Stimulated activated CD4-positive, alpha-beta T cell treated with anti-CD3 and anti-CD28 coated beads, Interleukin-1b, Interleukin-23, amount 100 ng/mL, for 1 hour (primary cell): ENCODE measurements at places on chromosomes 3 and 15.

GRCh38 chr3:14803981-14804834, 14.6 kb upstream of the FGD5 start:
- no peak for DNase-seq

GRCh38 chr3:120773932-120774331, 31.4 kb downstream of the GTF2E1 start:
- DNase-seq: no peak

GRCh38 chr3:49618412-49618811, 55.7 kb upstream of the APEH start:
- DNase-seq: no peak

DNA sequence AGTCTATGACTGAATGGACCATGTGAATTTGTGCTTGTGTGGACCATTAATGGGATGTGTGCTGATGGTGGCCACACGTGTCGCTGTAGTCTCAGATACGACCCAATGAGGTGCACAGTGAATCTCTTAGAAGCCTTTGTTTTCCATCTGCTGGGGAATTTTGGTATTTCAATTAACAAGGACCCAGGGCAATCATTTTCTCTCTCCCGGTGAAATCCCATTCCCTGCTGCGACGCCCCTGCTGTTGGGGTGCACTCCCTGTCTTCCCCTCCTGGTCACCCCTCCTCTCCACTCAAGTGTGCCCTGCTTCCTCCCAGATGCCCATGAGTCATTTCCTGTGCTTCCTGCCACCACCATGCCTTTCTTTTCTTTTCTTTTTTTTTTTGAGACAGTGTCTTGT, 32.7 kb downstream of the EBLN2 start:
- no peak for DNase-seq

DNA sequence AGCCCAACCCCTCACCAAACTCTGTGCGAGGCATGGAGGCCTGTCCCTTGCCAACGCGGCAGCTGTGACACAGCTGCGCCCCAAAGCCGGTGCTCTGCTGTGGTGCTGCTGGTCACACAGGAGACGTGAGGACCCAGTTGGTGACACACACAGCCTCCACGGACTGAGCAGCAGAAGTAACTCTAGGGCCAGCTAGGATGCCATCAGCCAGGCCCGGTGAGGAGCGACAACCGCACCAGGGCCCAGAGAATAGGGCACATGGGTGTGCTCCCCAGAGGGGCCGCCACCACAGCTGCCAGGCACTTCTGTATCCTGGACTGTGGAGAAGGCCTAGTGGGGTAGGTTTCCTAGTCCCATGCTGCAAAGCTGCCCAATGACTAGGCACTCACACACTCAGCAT, 10.7 kb downstream of the ZXDC start:
- no peak for DNase-seq

DNA sequence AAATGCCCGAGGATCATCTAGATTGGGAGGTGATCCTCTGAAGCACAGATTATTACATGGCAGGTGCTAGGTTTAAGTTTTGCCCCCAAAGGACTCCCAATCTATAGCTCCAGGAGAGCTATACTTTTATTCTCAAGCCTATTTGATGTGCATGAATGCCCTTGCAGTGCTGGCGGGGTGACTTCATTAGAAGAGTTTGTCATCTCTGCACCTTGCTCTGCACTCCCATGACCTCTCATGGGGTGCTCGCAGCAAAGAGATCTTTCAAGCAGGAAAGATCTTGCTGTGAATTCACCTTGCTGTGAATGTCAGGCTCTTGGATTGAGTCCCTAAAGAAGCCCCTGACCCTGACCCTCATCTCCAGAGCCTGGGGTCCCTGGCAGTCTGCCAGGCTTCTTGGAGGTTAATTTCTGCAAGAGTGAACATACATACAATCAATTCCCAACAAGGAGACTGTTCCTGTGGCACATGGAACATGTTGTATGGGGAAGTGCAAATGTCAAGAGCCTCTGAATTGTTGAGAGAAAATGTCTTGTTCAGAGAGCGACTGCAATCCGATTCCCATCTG, 45.9 kb downstream of the FAM43A start:
- DNase-seq: no peak

DNA sequence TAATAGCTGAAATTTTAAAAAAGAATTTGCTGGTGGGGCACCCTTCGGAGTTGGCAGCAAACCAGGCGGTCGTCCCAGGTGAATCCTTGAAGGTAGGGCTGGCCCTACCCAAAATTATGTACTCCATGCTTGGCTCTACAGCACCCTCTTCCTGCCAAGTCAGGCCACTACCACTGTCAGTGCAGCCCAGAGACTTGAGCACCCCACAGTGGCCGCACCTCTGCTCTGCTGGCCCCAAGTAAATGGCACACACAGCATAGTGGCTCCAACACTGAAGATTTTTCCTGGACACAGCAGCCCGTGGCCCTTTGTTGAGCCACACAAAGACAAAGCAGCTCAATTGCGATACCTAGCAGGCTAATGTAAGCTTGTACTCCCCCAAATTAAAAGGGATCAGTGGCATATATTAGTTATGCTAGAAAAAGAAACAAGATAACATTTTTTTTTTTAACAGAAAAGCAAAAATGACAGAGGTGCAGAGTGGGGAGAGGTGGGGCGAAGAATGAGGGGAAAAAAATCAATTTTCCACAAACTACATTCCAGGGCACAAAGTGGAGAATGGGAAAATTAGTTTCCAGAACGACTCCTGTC, 250.5 kb downstream of the UACA start:
- DNase-seq: no peak

GRCh38 chr15:30062881-30063280, 19.9 kb upstream of the GOLGA8J start:
- no peak for DNase-seq

- no peak for DNase-seq
These were observed 153.8 kb downstream of the RAP2B start for GRCh38 chr3:153315781-153316180.

- DNase-seq: no peak
These were observed 10.3 kb upstream of the KIF7 start for GRCh38 chr15:89665449-89666181.

DNA sequence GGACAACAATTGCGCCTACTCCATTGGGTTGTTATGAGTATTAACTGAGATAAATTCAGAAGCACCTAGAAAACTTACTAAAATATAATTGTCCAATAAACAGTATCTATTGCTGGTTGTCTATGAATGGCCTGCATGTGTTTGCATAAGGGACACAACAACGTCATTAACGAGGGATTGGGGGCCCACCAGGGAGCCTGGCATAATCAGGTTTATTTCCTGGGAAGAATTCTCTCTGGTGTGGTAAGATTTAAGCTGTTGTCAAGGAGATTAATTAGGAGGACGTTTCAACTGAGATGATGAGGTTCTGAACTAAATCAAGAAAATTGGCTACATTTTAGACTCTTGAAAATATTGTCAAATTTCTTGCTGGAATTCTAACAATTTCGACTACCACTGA, 176.1 kb upstream of the CDIN1 start:
- no peak for DNase-seq

DNA sequence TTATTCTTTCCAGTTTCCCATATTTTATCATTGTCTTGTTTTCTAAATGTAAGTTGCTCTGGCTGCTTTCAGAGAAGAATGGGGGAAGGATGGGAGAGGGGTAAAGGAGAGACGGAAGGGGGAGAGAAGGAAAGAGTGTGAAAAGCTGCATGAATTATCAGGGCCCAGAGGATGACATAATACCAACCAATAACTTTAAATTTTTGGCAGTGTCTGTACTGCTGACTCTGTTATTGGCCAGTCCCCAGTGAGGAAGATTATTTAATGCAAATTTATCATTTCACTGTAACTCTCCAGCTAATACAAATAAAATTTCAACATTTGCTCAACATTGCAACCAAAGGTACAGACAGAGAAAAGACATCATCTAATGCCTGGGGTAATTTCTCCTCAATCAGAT, 551.7 kb upstream of the CFAP20DC start:
- DNase-seq: no peak

GRCh38 chr15:38005953-38006808, 71.7 kb downstream of the TMCO5A start:
- DNase-seq: no peak

DNA sequence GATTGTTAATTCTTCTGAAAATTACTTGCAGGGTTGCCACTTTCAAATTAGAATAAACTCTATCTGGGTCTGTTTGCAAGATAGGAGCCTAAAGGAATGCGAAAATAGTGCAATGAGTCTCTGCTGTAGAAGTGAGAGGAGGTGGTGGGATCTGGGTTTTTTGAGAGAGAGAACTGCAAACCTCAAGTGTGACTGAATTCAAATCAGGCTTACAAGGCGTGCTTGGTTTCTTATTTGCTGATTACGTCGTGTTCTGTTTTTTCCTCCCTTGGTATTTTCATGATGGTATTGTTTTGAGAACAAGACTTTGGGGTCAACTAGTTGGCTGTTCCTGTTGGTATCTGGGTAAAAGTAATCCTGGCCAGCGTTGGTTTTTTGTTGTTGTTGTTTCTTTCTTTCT, 490.9 kb upstream of the CFAP20DC start:
- no peak for DNase-seq

GRCh38 chr3:111241960-111242359, 170.3 kb downstream of the NECTIN3 start:
- DNase-seq: no peak

GRCh38 chr15:62573876-62574275, 408.8 kb upstream of the C2CD4B start:
- DNase-seq: no peak

- no peak for DNase-seq
These were observed 28.3 kb downstream of the RETNLB start for GRCh38 chr3:108728934-108729333.

DNA sequence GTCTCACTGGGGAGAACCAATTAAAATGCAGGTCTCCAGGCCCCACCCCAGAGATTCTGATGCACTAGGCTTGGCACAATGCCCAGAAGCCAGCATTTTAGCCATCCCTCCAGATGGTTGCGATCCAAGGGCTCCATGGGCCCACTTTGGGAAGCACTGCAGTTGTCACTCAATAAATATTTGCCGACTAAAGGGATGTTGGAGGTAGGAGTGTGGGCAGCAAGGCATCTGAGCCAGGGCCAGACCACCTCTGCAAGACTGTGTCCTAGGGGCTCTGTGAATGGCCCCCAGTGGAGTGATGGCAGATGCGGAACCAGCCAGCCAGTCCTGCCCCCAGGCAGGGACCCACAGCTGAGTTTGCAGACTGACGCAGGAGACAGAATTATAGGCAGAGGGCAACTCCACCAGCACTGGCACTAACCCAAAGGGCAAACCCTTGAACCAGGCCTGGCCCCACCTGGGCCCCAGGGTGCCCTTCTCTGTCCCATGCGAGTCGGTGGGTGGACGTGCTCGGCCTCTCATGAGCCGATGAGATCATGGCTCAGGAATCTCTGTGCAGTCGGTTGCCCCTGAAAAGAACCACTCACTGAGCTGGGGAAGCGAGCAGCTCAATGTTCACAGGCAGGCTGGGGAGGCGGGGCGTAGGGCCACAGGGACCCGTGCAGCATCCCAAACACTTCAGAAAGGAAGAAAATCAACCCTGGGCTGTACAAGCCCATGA, 49.7 kb downstream of the SEMA5B start:
- DNase-seq: no peak

DNA sequence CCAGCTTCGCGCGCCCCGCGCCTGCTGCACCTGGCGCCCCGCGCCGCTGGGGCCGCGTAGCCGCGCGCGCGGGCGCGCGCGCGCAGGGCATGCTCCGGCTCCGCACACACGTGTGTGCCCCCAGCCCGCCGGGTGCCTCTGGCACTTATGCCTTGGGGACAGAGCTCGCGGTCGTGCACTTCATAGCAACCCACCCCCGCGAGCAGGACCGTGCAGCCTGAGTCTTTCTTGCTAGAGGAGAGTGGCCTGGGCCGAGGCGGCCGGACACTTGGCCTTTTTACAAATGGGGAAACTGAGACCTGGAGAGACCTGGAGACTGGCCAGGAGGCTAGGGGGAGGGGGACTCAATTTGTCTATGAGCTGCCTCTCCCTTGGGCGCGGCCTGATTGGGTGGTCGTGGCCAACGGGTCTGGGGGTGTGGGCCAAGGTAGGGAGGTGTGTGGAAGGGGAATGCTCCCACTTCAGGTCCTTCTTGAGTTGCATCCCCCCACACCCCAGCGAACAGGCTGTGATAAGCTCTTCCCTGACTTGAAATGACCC, 562 bp downstream of the NBEAL2 start:
- DNase-seq: no peak

DNA sequence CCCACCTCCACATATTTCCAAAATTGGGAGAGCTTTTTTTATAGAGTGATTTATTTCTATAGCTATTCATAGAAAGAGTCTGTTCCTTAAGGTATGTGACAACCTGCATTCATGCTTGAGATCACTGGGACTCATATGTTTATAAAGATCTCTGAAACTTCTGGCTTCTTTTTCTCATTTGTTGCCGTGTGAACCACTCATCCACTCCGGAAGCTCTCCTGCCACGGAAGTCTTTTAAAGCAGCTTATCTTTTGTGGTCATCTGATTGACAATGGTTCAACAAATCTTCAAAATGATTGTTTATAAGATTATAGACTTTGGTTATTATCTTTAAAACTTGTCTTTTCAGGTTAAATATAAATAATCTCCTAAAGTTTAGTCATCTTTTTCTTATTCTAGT, 260.5 kb downstream of the C3orf38 start:
- DNase-seq: no peak

DNA sequence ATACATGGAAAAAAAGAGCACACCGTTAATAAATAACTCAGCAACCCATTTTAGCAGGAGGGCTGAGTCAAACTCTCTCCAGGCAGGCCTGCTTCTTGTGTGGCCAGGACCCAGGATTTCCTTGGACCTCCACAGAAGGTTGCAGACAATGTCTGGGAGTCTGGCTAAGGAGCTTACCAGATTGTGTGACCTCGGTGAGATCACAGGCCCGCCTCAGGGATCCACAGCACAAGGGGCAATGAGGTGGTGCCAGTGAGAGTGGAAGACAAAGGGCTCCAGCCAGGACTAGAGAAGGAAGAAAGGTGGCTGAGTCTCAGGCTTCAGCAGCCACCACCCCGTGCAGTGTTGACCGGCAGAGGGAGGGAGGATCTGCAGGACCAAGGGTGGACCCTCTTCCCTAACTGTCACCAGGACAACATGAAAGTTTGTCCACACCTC, 32.2 kb upstream of the SEC22A start:
- DNase-seq: no peak

DNA sequence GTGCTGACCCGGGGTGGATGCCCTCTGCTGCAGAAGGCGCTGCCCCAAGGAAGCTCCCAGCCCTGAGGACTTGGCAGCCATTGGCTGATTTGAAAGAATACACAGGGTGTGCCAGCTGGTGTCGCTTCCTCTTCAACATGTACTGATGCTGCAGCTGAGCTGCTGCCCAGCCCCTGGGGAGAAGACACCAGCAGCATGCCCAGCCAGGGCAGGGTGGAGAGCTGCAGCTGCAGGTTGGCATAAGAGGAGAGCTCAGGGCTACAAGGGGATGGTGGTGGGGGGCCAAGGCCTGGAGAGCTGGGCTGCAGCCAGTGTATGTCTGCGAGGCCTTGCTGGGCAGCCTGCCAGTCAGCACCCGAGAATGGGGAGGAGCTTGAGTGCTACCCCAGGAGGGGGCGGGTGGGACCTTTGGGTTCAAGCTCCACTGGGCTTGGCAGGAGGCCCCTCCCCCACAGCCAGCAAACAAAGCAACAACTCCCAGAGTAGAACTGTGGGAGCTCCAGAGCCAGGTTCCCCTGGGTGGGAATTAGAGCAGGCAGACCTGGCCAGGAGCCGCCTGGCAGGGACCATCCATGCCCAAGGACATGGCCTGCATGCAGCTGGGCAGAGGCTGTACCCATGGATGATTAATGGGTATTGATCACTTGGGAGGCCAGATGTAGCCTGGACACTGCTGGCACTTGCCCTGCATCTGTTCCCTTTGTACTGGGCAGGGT, 9.2 kb upstream of the SEMA4B start:
- DNase-seq: no peak
